ENCODE measurements at places on chromosomes 12 and 14. TPM values are rescaled to one million over a fixed set of nuclear protein-coding genes. Genes with fewer than 3 reads are reported as not detected.
A peak's percentile ranks its signal among the peaks of the same experiment; 100 is the strongest.

The KITLG gene
- total RNA-seq = 4.2 TPM

- DNase-seq = no peak
Measured at GRCh38 chr14:79161571-79161970, 991.4 kb downstream of the NRXN3 start.

DNA sequence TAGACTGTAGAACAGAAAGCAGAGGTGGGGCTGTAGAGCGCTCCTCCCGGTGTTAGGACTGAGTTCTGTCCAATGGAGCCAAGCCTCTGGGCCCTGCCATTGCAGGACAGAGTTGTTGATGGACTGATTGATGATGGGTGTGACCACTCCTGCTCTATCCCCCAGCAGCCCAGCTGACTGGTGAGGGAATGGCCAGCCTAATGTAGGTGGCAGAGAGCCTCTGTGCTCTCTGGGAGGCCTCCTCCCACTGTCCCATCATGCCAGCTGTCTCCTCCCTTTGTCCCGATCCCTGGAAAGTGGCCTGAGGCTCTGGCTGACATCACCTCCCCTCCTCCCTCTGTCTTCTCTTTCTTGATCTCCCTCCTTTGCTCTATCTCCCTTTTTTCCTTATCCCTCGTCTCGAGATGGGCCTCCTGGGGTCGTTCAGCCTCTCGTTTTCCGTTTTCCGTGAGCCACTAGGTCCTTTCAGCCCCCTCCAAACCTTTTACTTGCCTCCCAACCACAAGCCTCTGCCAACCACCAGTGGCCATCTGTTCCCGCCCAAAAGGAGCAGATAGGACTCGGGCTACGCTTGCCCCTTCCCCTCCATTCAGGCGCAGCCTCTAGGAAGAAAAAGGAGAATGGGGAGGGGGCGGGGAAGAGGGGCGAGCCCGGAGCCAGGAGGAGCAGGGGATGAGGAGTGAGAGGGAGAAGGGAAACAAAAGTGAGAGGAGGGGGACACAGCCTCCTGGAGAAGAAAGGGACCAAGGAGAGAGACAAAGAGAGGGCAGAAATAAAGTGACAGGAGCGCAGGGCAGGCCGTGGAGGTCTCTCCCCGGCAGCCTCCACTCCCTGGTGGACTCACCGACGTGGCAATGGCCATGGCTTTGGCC lies 572 bp downstream of the EFS start:
- DNase-seq = no peak

DNA sequence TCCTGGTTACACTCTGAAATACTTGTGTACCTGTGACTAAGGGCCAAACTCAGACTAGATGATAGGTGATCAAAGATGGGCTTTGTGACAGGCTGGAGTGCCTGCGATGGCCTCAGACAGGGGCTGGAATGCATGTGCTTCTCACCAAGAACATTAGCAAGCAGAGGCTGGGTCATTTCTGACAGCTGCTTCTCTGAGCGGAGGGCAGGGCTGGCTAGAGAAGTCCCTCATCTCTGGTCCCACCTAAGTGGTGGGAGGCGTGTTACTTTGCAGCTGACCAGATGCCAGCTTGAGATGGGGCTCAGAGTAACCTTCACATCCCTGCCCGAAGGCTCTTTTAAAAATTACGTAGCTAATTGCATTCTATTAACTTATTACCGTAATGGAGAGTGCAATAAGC lies 106.8 kb upstream of the RTL1 start:
- DNase-seq = no peak

DNA sequence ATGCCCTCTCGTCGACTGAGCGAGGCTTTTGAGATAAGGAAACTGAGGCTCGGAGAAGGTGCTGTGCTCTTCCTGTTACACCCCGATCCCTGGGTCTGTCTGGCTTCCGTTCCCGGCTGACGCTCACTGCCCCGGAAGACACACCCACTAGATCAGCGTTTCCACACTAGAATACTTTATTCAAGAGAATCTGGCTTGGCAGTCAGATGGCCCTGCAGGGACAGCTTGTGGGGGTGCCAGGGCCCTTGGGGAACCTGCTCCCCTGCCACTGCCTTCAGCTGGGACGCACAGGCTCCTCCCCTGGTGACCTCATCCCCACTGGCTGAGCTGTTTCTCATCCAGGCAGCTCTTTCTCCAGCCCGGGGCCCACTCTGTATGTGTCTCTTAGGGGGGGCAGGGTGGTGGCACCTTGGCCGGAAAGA lies 13.7 kb downstream of the PGF start:
- DNase-seq = peak; percentile 67

The GLI1 gene
- 0.33 TPM for total RNA-seq

The KRT73 gene
- not detected for total RNA-seq

The TAC3 gene
- not detected for total RNA-seq

GRCh38 chr14:71168564-71169427 lies 261.5 kb downstream of the PCNX1 start:
- no peak for DNase-seq

DNA sequence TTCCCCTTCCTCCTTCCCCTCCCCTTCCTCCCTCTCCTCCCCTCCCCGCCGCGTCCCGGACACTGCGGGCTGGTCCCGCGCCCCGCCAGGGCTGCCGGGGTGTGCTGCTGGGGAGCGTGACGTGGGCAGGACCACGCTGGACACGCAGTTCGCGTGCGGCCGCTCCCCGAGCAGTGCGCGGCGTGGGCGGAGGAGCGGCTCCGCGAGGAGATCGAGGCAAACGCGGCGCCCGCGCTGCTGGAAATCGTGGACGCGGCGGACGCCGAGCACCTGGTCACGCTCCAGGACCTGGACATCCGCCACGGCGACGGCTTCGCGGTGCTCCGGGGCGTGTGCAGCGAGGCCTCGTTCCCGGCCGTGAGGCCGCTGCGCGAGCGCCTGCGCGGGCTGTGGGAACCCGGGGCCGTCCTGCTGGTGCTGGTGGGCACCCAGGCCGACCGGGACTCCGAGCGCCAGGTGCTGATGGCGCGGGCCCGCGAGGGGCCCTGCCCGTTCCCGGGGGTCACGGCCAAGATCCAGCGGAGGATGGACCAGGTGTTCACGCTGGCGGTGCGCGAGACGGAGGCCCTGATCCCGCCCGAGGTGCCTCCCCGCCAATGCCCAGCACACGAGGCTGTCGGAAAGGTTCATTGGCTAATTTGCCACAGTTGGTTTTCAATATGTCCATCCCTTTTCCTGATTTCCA lies 84.3 kb downstream of the TNFAIP2 start:
- DNase-seq = peak; percentile 20

- no peak for DNase-seq
Measured at GRCh38 chr12:80702889-80703805, 4.3 kb upstream of the MYF6 start.

The TMEM229B gene
- total RNA-seq = 1.6 TPM

DNA sequence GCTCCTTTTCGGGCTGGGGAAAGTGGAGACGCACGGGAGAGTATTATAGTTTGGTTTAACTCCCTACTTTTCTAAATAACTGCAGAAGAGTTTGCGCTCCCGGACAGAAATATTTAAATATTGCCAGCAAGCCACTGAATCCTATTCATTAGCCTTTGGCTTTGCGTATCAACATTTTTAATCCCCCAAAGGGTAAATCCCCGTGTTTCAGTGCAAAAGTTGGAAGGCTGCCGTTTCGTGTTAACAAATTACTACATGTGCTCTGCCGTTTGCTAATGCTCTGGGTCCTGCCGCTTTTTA lies 372 bp upstream of the DPF3 start:
- no peak for DNase-seq

GRCh38 chr12:77013091-77013490 lies 52.3 kb downstream of the E2F7 start:
- no peak for DNase-seq

The NINJ2 gene
- 3.8 TPM for total RNA-seq

The SSTR1 gene
- total RNA-seq = 1.8 TPM

GRCh38 chr14:78917462-78917861 lies 747.3 kb downstream of the NRXN3 start:
- DNase-seq = no peak

DNA sequence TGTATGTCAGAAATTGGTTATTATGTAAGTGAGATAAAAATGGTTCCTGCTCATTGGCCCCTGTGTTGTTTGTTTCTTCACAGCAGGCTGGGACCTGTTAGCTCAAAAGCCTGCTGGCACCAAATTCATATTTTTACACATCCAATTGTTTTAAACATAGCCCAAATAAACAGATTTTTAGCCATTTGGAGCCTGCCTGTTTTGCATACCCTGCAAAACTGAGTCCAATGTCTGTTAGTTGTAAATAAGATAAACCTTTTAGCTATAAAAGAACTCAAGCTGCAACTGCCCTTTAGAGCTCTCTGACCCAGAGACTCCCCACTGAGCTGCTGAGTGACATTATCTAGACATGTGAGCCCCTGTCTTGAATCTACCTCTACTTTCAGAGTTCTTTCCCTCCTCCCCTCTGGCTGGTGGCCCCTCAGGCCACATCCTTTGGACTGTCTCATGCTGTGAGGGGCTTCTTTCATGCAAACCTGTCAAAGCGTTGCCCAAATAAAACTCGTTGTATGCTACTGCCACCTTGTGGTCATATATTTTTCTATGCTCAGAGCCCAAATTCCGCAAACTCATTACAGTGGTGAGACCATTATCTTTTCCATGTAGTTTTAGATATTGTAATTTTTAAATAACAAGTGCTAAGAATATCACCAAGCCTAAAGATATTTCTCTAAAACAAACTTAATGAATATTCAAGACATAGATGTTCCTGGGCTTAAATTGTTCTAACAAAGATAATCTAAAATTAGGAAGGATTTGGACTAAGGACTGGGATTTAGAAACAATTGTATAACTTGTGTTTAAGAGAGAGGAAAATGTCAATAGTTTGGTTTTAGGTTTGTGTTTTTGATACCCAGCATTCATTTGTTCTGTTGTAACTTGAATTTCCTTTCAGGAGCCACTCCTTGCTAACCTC lies 337.9 kb downstream of the AACS start:
- no peak for DNase-seq

- no peak for DNase-seq
Measured at GRCh38 chr12:53479331-53479730, 19.9 kb downstream of the MAP3K12 start.

DNA sequence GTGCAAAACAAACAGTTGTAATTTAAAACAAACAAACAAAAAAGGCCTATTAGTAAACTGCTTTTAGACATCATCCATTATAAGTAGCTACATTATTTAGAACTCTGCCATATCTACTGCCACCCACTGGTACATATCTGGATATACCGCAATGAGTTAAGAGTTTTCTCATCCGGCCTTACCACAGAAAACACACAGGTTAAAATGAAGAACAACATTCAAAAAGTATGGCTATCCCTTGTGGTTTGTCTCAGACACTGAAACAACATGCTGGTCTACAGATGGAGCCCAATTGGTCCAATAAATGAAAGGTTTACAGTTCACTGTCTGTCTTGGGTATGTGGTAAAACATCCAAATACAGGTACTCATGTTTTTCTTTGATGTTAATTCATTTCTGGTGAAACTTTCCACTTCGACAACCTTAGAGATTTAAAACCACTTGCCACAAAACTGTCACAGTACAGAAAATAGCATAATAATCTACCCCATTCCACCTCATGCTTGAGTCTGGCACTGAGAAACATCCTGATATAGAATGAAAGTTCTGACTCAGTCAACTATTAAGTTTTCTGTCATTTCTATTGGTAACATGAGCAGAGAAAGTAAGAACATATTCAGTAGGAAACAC lies 354.3 kb downstream of the CEP128 start:
- DNase-seq = no peak

The RFX4 gene
- not detected for total RNA-seq

DNA sequence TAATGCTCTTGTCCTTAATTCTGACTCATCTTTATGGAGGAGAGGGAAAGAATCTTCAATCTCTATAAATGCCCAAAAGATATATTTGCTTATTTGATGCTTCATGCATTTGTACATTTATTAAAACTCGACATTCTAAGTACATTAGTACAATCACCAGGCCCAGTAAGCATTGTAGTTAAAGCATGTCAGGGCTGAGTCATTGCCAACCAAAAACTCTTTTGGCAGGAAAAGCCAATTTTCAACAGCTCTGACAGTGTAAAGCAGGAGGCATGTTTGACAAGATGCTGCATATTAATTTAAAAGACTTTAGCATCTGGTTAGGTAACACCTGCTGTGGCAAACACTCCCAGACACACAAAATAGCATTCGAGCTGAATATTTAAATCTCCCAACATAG lies 290.9 kb downstream of the PPFIA2 start:
- no peak for DNase-seq

The CPNE8 gene
- 4.4 TPM for total RNA-seq

The OR4Q3 gene
- total RNA-seq = not detected

DNA sequence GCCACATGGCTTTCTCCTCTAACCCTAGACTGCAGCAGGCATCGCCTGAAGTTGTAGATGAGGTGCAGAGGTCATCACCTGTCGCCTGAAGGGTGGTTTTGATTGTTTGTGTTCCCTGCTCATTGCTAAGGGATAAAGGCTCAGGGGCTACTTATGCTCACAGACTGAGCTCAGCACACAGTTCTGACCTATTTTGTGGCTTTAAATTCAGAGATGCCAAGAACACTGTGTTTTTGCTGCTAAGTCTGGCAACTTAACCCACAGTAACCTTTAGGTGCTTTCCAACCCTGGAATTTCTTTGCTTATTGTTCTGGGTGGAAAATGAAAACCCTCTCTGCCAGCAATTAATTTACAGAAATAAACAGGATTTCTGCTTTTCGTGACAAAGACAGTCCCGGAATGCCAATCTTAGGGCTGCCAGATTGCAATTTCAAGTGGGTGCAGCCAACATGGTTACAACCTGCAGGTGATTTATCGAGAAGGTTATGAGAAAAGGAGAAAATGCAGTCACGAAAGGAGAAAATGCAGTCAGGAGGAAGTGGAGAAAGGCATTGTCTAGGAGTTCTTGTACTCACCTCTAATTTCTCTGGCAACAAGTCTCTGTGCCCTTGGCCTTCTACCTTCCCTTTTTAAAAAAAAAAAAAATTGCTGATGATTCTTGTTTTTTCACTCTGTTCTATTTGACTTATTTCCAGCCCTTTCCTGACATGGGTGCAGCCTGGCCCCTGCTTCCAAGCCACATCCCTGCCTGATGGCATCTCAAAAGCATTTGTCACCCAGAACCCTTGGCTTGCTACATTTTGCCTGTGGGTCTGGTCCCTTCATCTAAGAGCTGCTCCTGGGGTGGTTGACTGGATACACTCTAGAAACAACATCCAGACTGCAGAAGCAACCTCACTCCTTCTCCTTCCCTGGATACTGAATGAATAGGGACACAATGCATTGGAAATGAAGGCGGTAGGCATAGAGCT lies 23.3 kb downstream of the NPC2 start:
- no peak for DNase-seq

GRCh38 chr12:111349748-111350520 lies 19.0 kb downstream of the PHETA1 start:
- DNase-seq = no peak

Measured in heart right ventricle (tissue), 16 donors.